ENCODE measurements at places on chromosomes 16 and 17.

DNA sequence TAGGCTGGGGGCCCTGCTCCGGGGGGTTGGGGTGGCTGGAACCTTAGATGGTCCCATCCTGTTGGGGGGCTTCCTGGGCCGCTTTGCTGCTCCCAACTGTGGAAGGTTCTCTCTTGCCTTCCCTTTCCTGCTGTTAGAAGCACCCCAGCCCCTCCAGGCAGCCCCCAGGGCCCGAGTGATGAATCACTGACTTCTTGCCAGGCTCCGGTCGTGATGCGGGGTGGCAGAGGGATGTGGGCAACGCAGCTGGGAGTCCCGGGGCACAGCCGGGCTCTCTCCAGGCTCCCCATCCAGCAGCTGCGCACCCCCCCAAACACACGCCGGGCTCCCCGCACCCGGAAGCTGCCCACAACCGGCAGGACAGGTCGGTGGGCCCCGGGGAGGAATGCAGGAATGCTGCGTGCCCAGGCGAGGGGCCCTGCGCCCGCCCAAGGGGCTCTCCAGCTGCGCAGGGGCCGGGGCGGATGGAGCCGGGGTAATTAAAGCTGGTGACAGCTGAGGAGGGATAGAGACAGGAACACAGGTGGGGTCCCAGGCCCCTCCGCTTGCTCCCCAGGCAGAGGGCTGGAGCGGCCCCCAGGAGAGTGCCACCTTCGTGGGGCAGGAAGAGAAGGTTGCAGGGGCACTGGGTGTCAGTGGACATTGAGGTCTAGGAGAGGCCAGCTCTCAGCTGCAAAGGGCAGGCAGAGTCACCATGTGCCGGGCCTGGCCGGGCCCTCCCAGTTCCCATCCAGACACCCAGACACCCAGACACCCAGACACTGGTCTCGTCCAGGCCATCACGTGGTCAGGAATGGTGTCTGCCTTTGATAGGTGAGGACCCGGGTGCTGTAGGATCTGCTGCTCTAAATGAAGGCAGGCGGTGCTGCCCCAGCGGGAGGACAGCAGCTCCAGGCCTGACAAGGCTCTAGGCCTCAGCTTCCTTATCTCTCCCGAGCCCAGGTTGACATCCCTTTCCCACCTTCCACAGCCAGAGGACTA, 15.0 kb upstream of the SLC38A10 start:
- DNase-seq = no peak

DNA sequence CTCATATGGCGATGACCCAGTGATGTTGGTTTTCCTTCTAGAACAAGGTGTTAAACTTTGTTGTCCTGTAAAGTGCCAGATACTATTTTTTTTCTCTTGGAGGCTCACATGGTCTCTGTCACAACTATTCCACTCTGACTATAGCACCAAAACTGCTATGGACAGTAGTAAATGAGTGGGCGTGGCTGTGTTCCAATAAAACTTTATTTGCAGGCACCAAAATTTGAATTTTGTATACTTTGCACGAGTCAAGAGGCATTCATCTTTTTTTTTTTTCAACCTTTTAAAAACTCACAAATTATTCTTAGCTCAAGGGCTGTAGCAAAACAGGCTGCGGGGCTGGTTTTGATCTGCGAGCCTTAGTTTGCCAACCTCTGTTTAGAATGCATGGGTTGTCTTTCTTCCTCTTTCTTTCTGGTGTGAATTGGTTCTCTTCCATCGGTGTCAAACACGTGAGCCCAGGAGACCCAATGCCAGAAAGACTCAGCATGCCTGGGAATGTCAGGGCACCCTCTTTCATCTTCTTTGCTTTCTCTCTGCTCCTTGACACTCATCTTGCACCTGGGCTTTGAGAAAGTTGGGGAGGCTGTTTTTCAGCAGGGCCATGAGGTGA, 2.1 kb downstream of the SYT17 start:
- no peak for DNase-seq

DNA sequence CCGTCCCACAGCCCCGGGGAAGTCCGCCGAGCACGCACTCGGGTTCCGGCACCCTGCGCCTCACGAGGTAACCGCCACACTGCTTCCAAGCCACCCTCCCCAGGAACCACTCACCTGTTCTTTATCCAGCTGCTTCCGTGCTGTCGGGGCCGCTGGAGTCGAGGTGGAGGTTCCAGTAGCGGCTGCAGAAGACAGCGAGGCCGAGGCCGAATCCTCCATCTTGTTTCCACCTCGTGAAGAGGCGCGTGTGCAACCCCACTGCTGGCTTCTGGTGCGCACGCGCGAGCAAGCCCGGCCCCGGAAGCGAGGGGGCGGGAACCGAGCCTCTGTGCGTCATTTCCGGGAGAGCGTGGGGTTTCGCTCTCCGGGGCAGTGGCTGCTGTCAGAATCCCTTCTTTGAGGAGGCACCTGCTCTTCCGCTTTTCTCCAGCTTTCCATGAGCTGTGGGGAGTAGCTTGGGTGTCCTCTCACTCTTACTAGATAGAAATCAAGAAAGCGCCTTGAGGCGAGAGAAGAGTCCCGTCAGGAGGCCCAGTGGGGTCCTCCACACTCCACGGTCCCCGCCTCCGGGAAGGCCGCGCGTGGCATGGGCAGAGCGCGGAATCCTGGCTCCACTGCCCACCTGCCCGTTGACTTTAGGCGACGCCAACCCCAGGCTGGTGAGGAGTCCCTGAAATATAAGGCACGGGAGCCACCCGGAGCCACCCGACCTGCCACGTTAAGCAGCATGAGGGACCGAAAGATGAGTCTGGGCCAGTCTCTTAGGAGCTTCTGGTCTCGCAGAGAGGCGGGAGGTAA, at the start of gene RSL1D1:
Gene RSL1D1 (minus strand): TSS at position 249 of the 798 bp plus-strand sequence. CDS start 30 bp downstream, at position 219.
- peak; percentile 92 for DNase-seq

DNA sequence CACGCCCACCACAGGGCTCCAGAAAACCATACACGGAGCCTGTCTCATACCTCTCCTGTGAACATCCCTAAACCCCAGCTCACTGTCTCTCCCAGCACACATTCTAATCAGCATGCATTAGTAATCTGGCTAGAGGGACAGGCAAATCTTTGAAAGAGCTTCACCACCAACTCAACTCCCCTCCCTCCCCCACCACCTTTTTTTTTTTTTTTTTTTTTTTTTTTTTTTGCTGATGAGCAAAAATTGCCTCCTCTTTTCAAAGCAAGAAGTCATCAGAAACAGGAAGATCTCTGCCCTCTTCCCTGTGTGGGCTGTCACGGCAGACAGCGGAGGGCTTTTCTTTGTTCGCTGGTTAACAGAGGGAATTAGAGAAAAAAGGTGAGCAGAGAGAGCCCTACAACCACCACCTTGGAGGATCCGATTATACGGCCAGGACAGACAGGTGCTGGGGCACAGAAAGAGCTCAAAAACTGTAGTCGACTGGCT, 19.9 kb downstream of the GAS7 start:
- DNase-seq = no peak

- DNase-seq = no peak
Observed at GRCh38 chr17:2264067-2264860, 39.3 kb downstream of the SMG6 start.

GRCh38 chr17:40074871-40075200, 12.1 kb downstream of the THRA start:
- no peak for DNase-seq

DNA sequence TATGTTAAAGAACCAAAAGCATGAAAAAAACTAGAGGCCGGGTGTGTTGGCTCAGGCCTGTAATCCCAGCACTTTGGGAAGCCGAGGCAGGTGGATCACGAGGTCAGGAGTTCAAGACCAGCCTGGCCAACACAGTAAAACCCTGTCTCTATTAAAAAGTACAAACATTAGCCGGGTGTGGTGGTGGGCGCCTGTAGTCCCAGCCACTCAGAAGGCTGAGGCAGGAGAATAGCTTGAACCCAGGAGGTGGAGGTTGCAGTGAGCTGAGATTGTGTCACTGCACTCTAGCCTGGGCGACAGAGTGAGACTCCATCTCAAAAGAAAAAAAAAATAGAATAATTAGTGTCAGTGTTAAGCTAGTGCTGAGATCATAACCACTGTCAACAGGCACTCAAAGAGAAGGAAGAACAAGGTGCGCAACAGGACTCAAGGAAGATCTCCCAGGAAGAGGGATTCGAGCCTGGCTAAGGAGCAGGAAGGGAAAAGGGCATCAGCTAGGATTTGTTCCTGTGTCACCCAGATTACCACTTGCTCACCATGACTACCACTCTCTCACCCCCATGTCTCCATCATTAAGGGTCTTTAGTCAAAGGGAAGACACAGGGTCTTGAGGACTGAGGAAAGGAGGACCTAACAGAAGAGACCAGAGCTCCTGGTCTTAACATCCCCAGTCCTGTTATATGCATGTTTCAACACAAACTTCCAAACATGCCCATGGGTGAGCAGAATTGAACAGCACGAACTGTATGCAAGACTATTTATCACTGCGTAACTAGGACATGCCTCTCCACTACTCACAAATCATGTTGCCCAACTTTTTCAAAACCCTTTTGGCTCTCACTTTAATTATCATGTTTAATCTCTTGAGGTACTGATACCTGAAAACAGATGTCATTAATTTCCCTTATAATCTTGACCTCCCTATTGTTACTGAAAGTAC, 88.3 kb upstream of the PLEKHM1 start:
- no peak for DNase-seq

DNA sequence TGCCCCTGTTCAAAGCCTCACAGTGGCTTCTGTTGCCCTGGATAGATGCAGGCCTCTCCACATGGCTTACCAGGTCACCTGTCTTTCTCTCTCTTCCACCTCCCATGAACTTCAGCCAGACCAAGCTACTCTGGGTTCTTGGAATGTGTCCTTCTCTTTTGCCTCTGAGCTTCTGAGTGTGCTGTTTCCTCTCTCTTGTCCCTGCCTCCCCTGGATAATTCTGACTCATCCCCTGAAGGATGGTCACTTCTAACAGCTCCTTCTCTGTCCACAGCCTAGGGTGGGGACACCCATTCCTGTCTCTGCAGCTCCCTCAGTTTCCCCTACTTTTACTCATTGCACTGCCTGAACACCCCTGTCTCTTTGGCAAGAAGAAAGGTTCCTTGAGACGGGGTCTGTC, 2.9 kb downstream of the GUCY2D start:
- DNase-seq = no peak

DNA sequence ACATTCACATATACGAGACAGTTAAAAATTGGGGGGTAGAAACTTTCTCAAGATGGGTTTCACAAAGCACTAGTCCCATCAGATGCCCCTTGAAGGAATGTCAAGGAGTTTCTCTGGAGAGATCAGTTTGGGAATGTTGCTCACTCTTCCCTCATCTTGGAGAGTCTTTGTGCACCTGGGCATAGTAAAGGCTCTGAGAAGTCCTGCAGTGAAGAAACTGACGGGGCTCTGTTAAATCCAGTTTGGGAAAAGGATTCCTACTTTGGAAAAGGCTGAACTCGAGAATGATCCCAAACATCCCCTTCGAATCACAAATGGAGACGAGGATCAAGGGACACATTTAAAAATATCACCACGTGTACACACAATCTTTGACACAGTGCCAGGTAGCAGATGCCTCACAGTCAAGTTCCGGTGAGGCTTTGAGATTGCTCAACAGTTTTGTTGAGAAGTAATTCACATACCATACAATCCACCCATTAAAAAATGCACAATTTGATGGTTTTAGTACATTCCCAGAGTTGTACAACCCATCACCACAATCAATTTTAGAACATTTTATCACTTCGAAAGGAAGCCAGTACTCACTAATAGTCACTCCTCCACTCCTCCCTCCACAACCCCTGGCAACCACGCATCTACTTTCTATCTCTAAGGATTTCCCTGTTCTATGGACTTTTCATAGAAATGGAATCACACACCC, 203.4 kb upstream of the FOXF1 start:
- DNase-seq = no peak

GRCh38 chr17:81909966-81910839, 996 bp downstream of the PCYT2 start:
- no peak for DNase-seq

DNA sequence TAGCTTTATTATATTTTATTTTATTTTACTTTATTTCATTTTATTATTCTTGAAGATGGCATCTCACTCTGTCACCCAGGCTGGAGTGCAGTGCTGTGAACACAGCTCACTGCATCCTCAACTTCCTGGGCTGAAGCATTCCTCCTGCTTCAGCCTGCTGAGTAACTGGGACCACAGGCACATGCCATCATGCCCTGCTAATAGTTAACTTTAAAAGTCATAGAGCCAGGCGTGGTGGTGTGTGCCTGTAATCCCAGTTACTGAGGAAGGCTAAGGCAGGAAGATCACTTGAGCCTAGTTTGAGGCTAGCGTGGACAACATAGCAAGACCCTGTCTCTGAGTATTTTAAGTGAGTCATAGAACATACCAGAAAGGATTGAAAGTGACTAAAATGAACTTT, 38.7 kb downstream of the ESRP2 start:
- DNase-seq = no peak

GRCh38 chr16:17162560-17162959, 308.2 kb downstream of the XYLT1 start:
- no peak for DNase-seq

DNA sequence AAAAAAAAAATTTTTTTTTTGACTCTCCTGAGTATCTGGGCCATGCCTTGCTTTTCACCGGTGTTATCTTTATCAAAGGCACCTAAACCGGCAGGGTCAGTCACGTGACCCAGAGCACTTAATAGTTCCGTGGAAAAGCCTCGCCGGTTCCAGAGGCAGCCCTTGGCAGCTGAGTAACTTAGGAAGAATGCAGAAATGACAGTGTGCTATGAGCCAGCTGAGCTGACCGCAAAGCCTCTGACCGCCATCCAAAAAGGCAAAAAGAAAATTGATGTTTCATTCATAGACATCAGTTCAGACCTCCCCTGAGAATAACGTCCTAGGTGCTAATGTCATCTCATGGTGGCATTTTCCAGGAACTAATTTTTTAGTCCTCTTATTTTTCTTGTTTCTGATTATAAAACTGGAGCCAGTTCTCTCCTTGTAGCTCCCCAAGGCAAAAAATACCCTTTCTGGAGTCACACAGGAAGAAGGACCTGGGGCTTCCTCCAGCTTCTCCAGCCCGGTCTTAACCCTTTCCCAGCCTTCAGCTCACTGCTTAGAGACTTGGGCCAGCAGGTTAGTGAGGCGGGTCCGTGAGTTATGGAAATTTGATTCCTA, 122.6 kb downstream of the SOCS1 start:
- no peak for DNase-seq

GRCh38 chr17:65696739-65697394, 135.4 kb upstream of the AXIN2 start:
- DNase-seq = no peak

- no peak for DNase-seq
Observed at GRCh38 chr17:2803386-2803785, 7.1 kb downstream of the RAP1GAP2 start.

DNA sequence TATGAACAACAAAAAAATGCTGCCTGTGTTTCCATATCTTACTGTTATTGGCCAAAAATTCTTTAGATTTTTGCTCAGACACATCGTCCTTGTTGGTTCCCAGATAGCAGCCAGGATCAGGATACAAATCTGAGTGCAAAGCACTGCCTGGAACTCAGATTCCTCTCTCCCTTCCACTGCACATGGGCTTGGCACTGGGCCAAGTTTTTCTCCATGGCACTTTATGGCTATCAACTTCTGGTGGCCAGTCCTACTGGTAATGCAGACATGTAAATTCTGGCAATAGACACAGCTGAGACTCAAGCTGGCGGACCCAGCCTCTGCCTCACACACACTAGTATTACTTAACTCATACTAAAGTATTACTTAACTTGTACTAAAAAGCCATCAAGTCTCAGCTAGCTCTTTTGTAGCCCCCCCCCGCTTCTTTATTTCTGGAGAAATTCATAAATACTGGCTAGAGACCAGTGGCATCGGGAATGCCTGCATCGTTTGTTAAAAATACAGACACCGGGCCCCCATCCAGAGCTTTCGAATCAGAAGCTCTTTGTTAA, 181.2 kb upstream of the COX10 start:
- DNase-seq = peak; percentile 1
